ENCODE measurements at places on chromosomes 6 and 20. TPM values are rescaled to one million over a fixed set of nuclear protein-coding genes. Genes with fewer than 3 reads are reported as not detected.

The C20orf96 gene
- 3.9 TPM for total RNA-seq

The TMC2 gene
- total RNA-seq: not detected

The ARHGAP40 gene
- 5.6 TPM for total RNA-seq

The UQCC2 gene
- 20.3 TPM for total RNA-seq

The KCNK17 gene
- not detected for total RNA-seq

The CALHM4 gene
- not detected for total RNA-seq

The BMP2 gene
- 54.9 TPM for total RNA-seq

The PRRC2A gene
- total RNA-seq: 81.2 TPM

The UBE2C gene
- 447 TPM for total RNA-seq

The GNRH2 gene
- not detected for total RNA-seq

The ADGRB3 gene
- total RNA-seq: 4.7 TPM

The PRDM1 gene
- 0.14 TPM for total RNA-seq

The OXT gene
- total RNA-seq: 0.43 TPM

The SMIM13 gene
- 8.6 TPM for total RNA-seq

The UST gene
- total RNA-seq: 1.1 TPM

The GJA10 gene
- total RNA-seq: not detected

The ANKEF1 gene
- total RNA-seq: 4.0 TPM

The BEND6 gene
- 2.6 TPM for total RNA-seq

The LST1 gene
- total RNA-seq: not detected

The SLC24A3 gene
- not detected for total RNA-seq

The MACROD2 gene
- total RNA-seq: 0.51 TPM

The BMP6 gene
- 0.29 TPM for total RNA-seq

The AHCY gene
- 194 TPM for total RNA-seq

The AHI1 gene
- 5.4 TPM for total RNA-seq

The KCNG1 gene
- 10.5 TPM for total RNA-seq

The ENPP1 gene
- 2.2 TPM for total RNA-seq

The SYNGAP1 gene
- total RNA-seq: 2.3 TPM

The RBL1 gene
- 12.0 TPM for total RNA-seq

The TP53TG5 gene
- total RNA-seq: not detected

The DYNLT2 gene
- 2.5 TPM for total RNA-seq

The SIGLEC1 gene
- not detected for total RNA-seq

The ACTR5 gene
- 10.0 TPM for total RNA-seq
